Right cardiac atrium (tissue), 5 donors: ENCODE measurements at places on chromosomes 6 and 20.

DNA sequence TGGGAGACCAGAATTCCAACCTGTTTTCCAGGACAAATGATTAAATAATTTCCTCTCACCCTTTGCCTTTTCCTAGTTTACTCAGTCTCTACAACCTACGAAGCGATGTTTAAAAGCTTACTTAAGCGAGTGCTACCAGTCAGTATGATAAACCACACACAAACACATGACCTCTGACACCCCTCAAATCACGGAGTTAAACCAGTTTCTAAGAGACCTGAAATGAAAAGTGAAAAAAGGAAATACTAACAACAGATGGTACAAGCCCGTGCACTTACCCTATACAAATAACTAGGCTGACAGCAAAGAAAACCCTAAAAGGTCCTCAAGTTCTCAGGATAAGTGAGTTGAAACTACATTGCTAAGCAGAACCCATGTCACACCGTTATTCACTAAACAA lies 7.7 kb downstream of the TNFRSF21 start:
- DNase-seq, result no peak

- DNase-seq, result no peak
These were observed 59.0 kb downstream of the MDGA1 start for GRCh38 chr6:37638414-37639341.

DNA sequence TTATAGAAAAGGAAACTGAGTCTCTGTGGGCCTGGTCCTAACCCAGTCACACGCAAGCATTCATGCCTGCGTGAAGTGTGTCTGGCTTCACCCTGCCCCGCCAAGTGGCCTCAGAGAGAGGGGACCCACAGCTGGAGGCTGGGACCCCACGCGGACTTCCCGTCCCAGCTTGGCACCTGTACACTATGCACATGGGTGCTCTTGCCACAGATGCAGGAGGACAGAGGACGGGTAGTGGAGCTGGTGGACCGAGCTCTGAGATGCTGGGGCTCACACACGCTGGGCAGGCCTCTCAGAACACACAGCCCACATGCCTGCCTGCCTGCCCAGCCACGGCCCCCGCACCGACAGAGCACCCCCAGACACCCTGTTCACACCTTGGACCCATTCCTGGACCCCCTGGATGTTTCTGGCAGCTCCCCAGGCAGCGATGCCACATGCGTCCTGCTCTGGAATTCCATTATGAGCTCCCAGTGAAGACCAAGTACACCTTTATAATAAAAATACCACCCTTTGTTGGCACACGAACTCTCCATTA lies 24.9 kb upstream of the SMOC2 start:
- DNase-seq, result no peak

GRCh38 chr6:40606981-40607380 lies 19.8 kb upstream of the LRFN2 start:
- no peak for DNase-seq

- DNase-seq, result peak; percentile 80
These were observed 125.6 kb downstream of the MAFB start for GRCh38 chr20:40563296-40563950.

- peak; percentile 47 for DNase-seq
These were observed 194.6 kb downstream of the DLL1 start for GRCh38 chr6:170096191-170096802.

DNA sequence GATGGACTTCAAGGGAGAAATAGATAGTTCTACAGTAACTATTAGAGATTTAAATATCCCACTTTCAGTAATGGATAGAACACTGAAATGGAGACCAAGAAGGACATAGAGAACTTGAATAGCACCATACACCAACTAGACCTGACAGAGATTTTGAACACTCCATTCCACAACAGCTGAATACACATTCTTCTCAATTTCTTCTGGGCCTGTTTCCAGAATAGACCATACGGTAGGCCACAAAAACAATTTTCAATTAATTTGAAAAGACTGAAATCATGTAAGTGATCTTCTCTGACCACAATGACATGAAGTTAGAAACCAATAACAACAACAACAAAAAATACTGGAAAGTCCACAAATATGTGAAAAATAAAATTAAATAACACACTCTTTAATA lies 979.1 kb upstream of the FLRT3 start:
- no peak for DNase-seq

DNA sequence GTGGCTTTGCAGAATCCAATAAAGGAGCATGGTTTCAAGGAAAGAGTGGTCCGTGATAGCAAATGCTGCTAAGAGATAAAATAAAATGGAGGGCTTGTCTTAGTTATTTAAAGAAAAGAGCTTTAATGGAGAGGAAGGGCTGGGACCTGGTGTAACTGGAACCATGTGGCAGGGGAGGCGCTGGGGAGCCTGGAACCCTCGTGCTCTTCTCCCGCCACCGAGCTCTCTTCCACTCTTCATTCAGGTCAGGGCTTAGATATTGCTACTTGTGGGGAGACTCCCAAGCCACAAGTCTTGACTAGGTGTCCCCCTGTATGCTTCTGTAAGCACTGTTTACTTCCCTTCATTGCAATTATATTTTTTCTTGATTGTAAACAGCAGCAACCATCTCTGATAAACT lies 15.2 kb upstream of the ARFGEF3 start:
- DNase-seq, result no peak

DNA sequence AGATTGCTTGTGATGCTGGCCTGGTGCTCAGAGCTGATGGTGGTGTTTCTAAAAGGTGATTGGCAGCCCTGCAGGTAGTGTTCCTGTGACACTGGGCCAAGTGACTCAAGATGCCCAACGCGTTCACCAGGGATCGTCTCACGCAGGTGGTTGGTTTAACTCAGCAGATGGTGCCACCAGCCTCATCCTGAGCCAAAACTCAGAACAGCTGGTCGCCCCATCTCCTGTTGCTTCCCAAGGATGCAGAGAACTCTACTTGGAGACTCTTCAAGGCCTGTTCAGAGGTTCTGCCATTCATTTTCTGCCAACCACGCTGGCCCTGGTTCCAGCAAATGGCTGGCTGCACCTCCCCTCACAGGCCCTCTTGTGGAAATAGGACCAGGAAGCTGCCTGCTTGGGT lies 394.4 kb downstream of the CDH26 start:
- DNase-seq, result no peak

- no peak for DNase-seq
These were observed 43.5 kb upstream of the HCRTR2 start for GRCh38 chr6:55130806-55131324.

DNA sequence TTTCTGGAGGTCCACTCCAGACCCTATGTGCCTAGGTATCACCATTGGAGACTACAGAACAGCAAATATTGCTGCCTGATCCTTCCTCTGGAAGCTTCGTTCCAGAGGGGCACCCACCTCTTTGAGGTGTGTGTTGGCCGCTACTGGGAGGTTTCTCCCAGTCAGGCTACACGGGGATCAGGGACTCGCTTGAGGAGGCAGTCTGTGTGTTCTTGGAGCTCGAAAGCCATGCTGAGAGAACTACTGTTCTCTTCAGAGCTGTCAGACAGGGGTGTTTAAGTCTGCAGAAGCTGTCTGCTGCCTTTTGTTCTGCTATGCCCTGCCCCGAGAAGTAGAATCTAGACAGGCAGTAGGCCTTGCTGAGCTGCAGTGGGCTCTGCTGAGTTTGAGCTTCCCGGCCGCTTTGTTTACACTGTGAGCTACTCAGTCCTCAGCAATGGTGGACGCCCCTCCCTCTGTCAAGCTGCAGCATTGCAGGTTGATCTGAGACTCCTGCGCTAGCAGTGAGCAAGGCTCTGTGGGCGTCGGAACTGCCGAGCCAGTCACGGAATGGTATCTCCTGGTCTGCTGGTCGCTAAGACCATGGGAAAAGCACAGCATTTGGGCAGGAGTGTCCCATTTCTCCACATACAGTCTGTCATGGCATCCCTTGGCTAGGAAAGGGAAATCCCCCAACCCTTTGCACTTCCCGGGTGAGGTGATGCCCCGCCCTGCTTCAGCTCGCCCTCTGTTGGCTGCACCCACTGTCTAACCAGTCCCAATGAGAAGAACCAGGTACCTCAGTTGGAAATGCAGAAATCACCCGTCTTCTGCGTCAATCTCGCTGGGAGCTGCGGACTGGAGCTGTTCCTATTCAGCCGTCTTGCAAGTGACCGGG lies 32.5 kb upstream of the ASCC3 start:
- DNase-seq, result no peak

- no peak for DNase-seq
These were observed 24.2 kb downstream of the MDGA1 start for GRCh38 chr6:37673436-37673835.
